Stimulated activated CD4-positive, alpha-beta T cell treated with anti-CD3 and anti-CD28 coated beads, Interleukin-12 subunit alpha, Interleukin-12 subunit beta, amount 100 ng/mL, for 4 hours (primary cell): ENCODE measurements at places on chromosomes 6 and 20.

DNA sequence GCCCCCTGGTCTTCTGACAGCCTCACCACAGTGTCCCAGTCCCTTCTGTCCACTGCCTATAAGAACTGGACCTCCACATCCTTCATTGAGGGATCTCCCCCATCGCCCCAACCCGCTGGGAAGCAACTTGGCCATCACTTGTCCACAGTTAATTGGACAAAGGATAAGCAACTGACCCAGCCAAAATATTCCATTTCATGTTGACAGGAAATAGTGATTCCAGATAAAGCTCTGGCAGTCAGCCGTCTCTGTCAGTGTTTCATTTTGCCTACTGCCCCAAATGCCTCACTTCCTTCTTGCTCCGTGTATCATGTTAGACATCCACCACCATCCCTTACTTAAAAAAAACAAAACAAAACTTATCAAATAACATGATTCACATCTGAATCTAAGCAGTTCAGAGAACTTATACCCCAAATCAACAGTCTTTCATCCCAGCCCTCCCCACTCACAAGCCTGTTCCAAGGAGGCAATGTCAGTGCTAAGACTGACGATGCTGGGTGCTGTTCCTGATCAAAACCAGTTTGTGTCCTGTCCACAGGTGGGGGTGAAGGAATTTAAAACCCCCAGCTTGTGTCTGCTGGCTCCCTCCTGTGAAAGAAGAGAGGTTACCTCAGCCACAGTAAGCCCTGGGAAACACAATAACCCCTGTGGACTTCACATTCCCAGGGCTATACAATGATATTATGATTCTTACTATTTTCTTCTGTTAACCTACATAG, 162.5 kb downstream of the WDR27 start:
- DNase-seq = no peak

DNA sequence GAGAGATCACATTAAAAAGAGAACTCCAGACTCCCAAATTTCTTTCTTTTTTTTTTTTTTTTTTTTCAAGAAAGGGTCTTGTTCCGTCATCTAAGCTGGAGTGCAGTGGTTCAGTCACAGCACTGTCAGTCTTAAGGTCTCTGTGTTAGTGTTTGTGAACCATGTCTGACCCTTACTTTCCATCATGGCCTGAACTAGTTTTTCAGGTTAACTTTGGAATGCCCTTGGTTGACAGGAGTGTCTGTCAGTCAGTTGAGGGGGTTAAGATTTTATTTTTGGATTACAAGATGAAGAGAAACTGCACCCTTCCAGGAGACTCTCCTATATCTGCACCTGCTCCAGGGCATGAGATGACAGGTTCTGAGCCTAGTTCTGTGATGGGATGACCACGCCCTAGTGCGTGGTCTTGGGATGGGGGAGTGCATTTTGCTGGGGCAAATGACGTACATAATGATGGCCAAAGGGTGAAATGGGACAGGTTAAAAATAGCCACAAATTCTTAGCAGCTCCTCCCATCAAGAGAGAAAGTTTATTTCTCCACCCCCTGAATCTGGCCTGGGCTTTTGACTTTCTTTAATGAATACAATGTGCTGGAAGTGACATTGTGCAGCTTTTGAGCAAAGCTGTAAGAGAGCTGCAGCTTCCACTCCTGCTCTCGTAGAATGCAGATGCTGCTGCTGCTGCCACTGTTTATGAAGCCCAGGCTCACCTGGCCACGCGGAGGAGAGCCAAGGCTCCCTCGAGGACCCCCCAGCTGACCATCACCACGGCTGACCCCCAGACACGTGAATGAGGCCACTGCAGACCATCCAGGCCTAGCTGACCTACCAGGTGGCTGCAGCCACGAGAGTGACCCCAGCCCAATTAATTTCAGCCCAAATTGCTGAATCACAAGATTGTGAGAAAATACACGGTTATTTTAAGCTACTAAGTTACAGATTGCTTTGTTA, 29.7 kb upstream of the FAM50B start:
- no peak for DNase-seq

GRCh38 chr6:154111025-154111424, 72.0 kb downstream of the OPRM1 start:
- DNase-seq = no peak

DNA sequence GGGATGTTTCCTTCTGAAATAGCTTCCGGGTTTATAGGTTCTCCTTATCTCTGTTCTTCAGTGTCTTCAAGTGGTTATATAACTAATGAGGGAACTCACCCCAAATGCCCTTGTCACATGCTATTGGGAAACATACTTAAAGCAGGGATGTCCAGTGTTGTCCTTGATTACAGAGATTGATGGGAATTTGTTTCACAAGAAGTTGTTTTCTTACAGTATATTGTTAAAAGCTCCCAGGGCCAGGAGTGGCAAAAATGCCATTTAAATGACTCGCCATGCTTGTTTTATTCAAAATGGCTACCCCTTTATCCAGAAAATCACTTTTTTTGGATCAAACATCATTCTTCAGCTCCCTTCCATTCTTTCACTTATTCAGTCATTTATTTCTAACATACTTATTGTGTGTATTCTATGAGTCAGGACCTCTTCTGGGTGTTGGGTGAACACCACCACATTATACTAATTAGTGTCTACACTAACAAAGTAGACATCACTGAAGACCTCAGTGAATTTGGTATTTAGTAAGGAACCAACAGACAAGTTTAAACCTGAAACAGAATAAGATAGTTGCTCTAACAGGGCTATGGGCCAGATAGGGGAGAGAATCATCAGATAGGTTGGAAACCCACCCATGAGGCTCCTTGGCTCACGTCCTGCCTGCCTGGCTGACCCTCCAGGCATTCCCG, 791.1 kb downstream of the MAFB start:
- no peak for DNase-seq

- DNase-seq = no peak
Measured at GRCh38 chr6:125022391-125022989, 60.3 kb downstream of the RNF217 start.

- DNase-seq = no peak
Measured at GRCh38 chr20:43287637-43288036, 97.9 kb upstream of the PTPRT start.

DNA sequence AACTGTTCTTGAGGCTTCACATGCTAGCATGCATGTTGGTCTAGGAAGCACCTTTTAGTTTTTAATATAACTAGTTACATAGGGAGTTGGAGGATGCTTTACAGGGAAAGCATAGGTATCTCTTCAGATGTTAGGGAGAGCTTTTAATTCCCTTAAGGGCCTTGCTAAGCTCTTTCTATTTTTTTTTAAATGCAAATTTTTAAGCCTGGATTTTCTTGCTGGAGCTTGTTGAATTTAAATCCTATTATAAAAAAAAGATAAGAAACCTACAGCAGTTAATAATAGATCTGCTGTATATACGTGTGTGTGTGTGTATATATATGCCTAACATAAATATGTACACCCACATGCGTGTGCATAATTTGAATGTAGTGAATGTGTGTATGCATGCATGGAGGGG, 79.0 kb downstream of the FIG4 start:
- DNase-seq = no peak

DNA sequence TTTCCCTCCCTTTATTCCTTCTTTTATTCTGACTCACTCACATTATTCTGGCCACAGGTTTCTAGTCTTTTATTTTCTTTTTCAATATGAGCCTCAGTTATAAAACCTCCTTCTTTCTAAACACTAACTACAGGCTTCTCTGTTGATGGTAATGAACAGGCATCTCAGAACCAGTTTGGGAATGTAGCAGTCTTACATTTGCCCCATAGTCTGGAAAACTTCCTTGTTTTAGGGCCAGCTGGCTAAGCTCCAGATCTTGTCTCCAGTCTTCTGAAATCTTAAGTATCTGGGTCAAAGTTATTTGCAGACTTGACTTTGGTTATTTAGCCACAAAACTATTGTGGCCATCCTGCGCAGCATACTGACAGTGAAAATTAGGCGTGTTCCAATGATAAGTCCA, 97.0 kb upstream of the MAN1A1 start:
- no peak for DNase-seq
